Testis (tissue), 5 donors: ENCODE measurements at places on chromosomes 2 and 18.

- no peak for DNase-seq
- H3K4me3 ChIP-seq: no peak overlapping the region
- H3K27me3 ChIP-seq: no peaks in the 10 kb centered on the region
Observed at GRCh38 chr2:96403481-96403880, 67.9 kb downstream of the NCAPH start.

GRCh38 chr2:208794288-208794975, 387.8 kb downstream of the PTH2R start:
- H3K27ac ChIP-seq: no peak overlapping the region
- no peak for DNase-seq
- H3K27me3 ChIP-seq: no peaks in the 10 kb centered on the region
- H3K4me1 ChIP-seq: no peaks in the 10 kb centered on the region
- H3K36me3 ChIP-seq: no peaks in the 10 kb centered on the region

- no peak overlapping the region for H3K27ac ChIP-seq
- no peaks in the 10 kb centered on the region for H3K36me3 ChIP-seq
- H3K4me1 ChIP-seq: no peaks in the 10 kb centered on the region
- no peak for DNase-seq
Observed at GRCh38 chr2:231751042-231751815, 29.9 kb downstream of the PDE6D start.

DNA sequence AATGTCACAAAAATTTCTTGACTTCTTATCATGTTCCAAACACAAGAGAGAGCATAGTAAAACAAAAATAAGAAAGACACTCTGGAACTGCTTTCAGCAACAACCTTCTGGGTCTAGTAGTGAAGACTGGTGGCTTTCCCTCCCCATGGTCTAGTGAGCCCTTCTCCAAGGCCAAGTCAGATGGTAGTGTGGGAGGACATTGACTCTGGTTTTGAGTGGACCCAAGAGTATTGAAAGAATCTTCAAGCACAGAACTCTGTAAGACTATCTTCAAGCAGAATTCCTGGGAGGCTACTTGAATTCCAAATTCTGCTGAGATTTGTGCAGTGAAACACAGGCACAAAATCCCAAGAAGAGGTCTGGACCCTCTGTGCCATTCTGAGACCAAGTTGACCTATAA, 21.1 kb downstream of the ANTXR1 start:
- H3K27me3 ChIP-seq: no peaks in the 10 kb centered on the region
- no peak overlapping the region for H3K4me3 ChIP-seq
- no peaks in the 10 kb centered on the region for H3K36me3 ChIP-seq
- H3K27ac ChIP-seq: no peak overlapping the region

- H3K4me3 ChIP-seq: no peak overlapping the region
- DNase-seq: no peak
- H3K36me3 ChIP-seq: no peaks in the 10 kb centered on the region
- no peaks in the 10 kb centered on the region for H3K4me1 ChIP-seq
- no peak overlapping the region for H3K27ac ChIP-seq
Observed at GRCh38 chr2:215388002-215388728, 47.7 kb downstream of the FN1 start.
